Mucosa of descending colon (tissue), 3 donors: ENCODE measurements at places on chromosomes 5 and 9.
A peak's percentile ranks its signal among the peaks of the same experiment; 100 is the strongest.

GRCh38 chr5:33182986-33183385 is 257.8 kb upstream of the TARS1 start:
- DNase-seq = no peak

DNA sequence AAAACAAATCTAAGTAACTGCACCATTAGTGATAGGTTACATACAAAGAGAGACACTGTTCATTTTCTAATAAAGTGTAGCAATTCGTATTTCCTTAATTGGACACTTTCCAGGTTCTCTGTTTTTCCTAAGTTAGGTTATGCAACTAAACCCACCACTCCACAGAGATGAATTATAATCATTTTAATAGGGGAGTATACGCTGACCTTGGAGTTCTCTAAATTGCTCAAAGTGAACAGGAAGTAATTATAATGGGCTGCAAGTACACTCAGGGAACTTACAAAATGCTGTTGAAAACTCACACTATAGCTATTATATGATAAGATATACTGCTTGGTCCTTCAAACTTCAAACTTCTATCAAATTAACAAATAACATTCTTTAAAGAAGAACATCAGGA is 18.2 kb upstream of the ADCY2 start:
- DNase-seq = no peak

GRCh38 chr5:473551-474192 is 30.7 kb downstream of the EXOC3 start:
- DNase-seq = peak; percentile 38

- no peak for DNase-seq
These were observed 1172.5 kb downstream of the CDH12 start for GRCh38 chr5:21680641-21681040.

DNA sequence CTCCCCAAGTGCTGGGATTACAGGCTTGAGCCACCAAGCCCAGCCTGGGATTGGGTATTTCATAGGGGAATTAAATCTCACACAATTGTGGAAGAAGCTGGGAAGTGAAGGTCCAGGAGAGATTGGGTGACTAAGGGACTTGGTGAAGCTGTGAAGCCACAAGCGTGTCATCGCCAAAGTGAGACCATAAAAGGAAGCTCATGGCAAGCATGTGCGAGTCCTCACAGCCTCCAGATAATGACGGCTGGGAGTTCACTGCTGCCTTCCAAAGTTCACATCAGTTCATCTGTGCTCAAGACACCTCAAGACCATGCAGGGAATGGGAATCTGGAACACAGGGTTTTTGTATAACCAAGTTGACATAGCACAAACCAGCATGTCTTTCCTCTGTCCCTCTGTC is 210.6 kb downstream of the MARCHF11 start:
- no peak for DNase-seq

GRCh38 chr5:112350626-112351025 is 68.5 kb downstream of the EPB41L4A start:
- no peak for DNase-seq
